ENCODE measurements at places on chromosomes 1 and 21.

- DNase-seq = no peak
Measured at GRCh38 chr1:206460836-206461426, 9.3 kb upstream of the IKBKE start.

DNA sequence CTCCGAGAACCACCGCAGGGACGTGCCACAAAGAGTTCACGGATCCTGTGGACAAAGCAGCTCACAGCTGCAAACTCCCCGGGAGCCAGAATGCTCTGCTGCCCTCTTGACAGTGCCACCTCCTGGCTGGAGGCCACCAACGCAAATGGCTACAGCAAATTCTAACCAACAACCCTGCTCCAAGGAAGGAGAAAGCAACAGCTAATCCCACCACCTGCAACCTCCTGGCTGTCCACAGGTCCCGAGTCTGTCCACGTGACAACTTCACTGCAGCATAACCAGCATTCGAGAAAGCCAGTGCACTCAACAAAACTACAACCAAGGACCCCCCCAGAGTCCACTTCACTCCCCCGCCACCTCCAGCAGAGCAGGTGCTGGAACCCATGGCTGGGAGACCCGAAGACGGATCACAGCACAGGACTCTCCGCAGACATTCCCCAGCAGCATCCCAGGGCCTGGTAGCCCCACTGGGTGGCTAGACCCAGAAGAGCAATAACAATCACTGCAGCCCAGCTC is 17.3 kb downstream of the POFUT2 start:
- DNase-seq = no peak

- DNase-seq = no peak
Measured at GRCh38 chr1:219798283-219799030, 129.9 kb downstream of the SLC30A10 start.

GRCh38 chr1:41020109-41020576 is 1.4 kb downstream of the SLFNL1 start:
- no peak for DNase-seq

DNA sequence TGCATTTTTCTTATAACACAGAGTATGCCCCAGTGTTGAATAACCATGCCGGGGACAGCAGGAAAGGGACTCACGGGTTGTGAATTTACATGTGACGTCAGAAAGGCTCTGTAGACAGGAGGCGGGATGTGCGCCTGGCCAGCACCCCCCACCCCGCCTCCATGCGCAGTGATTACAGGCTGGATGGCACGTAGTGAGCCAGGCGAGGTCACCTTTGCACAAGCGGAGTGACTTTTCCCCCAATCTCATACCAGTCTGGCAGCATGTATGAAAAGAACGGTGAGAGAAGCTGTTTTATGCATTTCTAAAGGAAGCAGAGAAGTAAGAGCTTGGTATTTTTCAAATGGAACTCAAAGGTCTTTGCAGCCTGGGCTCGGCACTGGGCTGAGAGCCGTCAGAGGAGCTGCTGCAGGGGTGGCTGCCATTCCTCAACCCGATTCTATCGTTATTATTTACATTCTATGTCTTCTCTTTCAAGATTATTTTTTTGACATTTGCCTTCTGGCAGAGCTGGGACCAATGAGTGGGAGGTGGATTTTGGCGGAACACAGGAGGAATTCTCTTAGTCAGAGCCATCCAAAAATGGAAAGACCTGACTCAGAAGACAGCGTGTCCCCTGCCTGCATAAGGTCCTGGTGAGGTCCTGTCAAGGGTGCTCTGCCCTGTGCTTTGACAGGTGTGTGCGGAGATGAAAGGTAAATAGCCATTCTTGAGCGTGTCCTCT is 115.6 kb upstream of the SLC45A1 start:
- DNase-seq = no peak
